Stimulated activated CD8-positive, alpha-beta memory T cell treated with anti-CD3 and anti-CD28 coated beads, Interleukin-15, amount 100 ng/mL, for 4 hours (primary cell): ENCODE measurements at places on chromosomes 2 and 18.

DNA sequence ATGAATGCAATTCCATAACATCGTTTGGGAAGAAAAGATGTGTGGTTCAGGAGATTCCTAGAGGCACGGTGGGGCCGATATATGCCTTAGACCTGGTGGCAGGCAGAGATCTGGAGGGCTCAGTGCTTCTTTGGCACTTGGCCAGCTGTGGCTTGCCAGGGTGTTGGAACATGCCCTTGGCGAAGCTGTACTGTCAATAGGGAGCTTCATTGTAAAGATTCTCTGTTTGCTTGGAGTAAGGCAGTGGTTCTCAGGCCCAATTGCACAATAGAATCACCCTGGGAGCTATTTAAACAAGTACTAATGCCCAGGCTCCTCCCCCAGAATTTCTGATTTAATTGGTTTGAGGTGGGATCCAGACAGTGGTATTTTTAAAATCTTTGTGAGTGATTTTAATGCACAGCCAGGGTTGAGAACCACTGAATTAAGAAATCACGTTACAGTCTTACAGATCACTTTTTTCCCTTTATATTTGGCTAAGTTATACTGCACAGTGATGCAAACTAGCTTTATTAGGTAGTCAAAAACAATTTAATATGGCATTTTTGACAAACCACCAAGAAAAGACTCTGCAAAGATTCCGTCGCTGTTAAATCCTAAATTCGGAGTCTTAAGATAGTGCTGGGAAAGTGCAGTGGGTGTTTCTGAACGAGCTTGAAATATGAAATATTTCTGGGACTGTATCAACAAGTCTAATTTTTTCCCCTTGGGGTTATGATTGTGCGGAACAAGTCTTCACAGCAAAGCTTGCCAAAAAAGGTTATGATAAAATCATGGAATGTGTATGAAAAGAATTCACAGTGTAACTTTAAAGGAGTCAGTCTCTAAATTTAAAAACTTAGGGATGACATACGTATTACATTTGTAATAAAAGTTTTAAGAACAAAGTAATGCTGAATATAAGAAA, 78.0 kb downstream of the CRIM1 start:
- no peak for DNase-seq

- no peak for DNase-seq
Observed at GRCh38 chr2:173231465-173231864, 123.2 kb upstream of the CDCA7 start.

GRCh38 chr2:120310136-120310535, 35.8 kb upstream of the INHBB start:
- no peak for DNase-seq

- DNase-seq = no peak
Observed at GRCh38 chr2:26974352-26974751, 3.9 kb downstream of the MAPRE3 start.

GRCh38 chr2:152492911-152493310, 157.9 kb downstream of the FMNL2 start:
- DNase-seq = no peak

GRCh38 chr2:27010139-27010538, 22.6 kb upstream of the TMEM214 start:
- no peak for DNase-seq

DNA sequence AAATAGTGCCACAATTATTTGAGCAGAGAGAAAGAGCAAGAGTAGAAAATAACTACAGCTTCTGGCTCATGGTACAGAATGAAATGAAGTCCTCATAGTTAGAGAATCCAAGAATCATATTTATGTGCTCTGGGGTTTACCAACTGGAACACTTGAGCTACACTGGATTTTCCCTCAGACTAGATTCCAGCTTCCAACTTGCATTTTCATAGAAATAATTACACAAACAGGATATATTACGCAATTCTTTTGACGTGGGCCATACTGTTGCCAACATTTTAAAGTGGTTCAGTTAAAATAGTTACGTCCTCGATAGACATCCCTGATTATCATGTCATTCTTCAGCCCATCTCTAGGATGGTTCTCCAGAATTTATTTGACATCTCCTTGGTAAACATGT, 129.2 kb downstream of the ETAA1 start:
- no peak for DNase-seq

DNA sequence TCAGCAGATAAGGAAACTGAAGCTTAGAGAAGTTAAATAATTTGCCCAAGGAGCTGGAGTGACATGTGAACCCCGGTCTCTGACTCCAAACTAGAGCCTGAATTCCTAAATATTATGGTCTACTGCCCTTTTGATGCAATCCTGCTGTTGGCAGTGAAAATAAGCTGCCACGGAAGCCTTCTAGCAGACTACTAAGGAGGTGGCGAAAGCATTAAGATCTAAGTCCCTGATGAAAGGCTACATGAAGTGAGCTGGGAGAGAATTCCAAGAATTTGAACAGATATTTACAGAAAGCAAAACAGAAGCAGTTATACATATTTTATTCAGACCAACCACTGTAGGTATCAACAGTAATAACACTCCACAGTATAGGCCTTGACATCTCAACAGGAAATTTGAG, 28.1 kb downstream of the TRMT61B start:
- no peak for DNase-seq

DNA sequence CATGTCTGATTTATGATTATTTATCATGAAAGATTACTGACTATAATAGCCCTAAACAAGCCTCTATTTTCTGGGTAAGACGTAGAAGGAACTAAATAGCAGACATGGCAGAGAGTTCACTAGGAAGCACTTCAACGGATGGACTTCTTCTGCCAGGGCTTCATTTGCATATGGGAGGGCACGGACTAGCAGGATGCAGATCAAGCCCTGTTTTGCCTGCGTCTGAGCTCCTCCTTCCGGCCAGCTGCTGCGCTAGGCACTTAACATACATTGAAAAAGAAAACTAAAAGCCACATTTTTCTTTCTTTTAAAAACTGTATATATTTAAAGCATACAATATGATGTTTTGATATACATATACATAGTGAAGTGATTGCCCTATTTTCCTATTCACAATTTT, 340.0 kb upstream of the MEX3C start:
- DNase-seq = no peak

DNA sequence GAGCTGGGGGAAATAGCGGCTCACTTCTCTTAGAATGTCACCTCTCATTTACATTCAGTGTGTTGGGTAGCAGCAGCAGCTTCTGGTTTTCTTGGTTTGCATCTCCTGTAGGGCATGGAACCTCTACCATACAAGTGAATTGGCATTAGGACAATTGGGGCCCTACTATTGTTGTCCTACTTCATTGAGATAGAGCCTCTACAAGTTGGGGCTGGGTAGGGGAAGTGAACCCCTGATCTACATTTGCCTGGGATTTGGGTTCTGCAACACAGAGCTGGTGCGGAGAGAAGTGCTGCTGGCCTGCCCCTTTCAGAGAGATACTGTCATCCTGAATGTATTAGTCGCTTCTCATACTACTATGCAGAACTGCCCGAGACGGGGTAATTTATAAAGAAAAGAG, 391.6 kb upstream of the HS6ST1 start:
- no peak for DNase-seq

- DNase-seq = no peak
Observed at GRCh38 chr2:128734521-128735295, 416.0 kb upstream of the HS6ST1 start.
